GM23248 (cell line): ENCODE measurements at places on chromosomes 4 and X.

DNA sequence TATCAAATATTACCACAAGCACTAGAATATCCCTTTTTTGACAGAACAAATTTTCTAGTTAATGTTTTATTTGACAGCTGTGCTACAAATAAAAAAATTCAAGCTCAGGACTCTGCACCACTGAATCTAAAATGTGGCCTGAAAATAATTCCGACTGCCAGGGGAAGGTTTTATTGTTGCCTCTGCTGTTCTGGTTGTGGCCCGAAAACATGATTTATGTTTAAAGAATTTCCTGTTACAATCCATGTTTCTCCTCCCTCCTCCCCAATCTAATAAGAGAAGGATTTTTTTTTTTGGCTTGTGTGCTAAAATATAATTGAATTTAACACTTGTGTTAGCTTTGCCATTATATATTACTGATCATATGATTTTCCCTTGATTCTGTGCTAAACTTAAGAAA, 227.8 kb downstream of the DCLK2 start:
- H3K27ac ChIP-seq = 0 out of 2 replicates have a peak overlapping the region, but pooled peaks have one; percentile 6
- peak; percentile 67 for DNase-seq
- no peaks in the 10 kb centered on the region for H3K27me3 ChIP-seq
- H3K4me3 ChIP-seq = peak overlapping the region; percentile 27; the same call in 1 of the 2 replicates
- peaks cover 66% of the 10 kb centered on the region for H3K4me1 ChIP-seq
- H3K36me3 ChIP-seq = no peaks in the 10 kb centered on the region

DNA sequence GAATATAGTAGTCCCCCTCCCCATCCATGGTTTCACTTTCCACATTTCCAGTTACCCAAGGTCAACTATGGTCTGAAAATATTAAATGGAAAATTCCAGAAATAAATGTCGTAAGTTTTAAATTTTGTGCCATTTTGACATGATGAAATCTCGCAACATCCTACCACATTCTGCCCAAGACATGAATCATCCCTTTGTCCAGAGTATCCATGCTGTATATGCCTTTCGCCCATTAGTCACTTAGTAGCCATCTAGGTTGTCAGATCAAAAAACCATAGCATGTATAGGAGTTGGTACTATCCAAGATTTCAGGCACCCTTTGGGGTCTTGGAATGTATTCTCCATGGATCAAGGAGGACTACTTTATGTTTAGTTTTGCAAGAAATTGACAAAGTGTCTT, 8.3 kb downstream of the PRRG1 start:
- no peak overlapping the region for H3K27ac ChIP-seq
- H3K27me3 ChIP-seq = no peaks in the 10 kb centered on the region
- no peaks in the 10 kb centered on the region for H3K4me1 ChIP-seq
- no peaks in the 10 kb centered on the region for H3K36me3 ChIP-seq
- no peak overlapping the region for H3K4me3 ChIP-seq

- peaks cover 8% of the 10 kb centered on the region; the same call in 1 of the 2 replicates for H3K4me1 ChIP-seq
- no peaks in the 10 kb centered on the region for H3K36me3 ChIP-seq
- H3K27me3 ChIP-seq = no peaks in the 10 kb centered on the region
- peak overlapping the region; percentile 69 for H3K27ac ChIP-seq
Measured at GRCh38 chrX:103549916-103550315, 30.6 kb upstream of the RAB40A start.

GRCh38 chrX:57929373-57929772, 19.1 kb upstream of the ZXDA start:
- H3K4me3 ChIP-seq = no peak overlapping the region
- H3K27ac ChIP-seq = no peak overlapping the region
- no peaks in the 10 kb centered on the region for H3K4me1 ChIP-seq
- peak; percentile 45 for DNase-seq
- no peaks in the 10 kb centered on the region for H3K36me3 ChIP-seq

DNA sequence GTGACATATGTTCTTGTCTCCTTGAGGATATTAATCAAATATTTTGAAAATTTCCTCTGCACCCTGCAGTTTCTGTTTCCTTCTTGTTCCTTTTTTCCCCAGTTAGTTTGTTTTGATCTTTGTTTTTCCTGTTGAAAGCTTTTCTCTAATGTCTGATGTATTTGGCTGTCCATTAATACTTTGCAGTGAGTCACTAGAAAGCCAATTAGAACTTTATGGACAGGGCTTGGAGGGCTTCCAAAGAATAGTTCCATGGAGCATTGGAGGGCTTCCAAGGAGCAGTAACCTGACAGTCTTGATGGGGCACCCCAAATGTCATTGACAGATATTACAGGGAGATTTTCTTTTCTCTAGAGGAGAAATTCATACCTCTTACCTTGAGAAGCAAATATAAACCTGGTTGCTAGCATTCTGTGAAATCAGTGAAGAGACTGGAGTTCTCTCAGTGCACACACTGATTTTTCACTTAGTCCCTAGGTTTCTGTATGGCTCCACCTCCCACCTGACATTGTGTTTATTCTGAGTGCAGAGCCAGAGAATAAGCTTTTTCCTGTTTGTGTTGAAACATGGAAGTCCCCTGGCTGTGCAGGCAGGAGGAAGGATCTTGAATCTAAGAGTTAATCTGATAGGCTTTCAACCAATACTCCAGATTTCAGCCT, 26.5 kb downstream of the SPARCL1 start:
- H3K27ac ChIP-seq = no peak overlapping the region
- peak; percentile 18 for DNase-seq
- no peaks in the 10 kb centered on the region for H3K27me3 ChIP-seq
- H3K4me3 ChIP-seq = no peak overlapping the region

DNA sequence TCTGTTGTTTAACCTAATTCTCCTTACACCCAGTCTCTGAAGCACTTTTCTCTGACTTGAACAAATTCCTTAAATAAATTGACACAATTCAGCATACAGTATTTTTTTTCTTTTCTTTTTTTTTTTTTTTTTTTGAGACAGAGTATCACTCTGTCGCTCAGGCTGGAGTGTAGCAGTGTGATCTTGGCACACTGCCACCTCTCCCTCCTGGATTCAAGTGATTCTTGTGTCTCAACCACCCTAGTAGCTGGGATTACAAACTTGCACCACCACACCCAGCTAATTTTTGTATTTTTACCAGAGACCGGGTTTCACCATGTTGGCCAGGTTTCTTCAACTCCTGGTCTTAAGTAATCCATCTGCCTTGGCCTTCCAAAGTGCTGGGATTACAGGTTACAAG, 1498.1 kb upstream of the PCDH10 start:
- no peak overlapping the region for H3K4me3 ChIP-seq
- no peaks in the 10 kb centered on the region for H3K4me1 ChIP-seq
- DNase-seq = no peak
- no peaks in the 10 kb centered on the region for H3K27me3 ChIP-seq
- H3K36me3 ChIP-seq = no peaks in the 10 kb centered on the region

DNA sequence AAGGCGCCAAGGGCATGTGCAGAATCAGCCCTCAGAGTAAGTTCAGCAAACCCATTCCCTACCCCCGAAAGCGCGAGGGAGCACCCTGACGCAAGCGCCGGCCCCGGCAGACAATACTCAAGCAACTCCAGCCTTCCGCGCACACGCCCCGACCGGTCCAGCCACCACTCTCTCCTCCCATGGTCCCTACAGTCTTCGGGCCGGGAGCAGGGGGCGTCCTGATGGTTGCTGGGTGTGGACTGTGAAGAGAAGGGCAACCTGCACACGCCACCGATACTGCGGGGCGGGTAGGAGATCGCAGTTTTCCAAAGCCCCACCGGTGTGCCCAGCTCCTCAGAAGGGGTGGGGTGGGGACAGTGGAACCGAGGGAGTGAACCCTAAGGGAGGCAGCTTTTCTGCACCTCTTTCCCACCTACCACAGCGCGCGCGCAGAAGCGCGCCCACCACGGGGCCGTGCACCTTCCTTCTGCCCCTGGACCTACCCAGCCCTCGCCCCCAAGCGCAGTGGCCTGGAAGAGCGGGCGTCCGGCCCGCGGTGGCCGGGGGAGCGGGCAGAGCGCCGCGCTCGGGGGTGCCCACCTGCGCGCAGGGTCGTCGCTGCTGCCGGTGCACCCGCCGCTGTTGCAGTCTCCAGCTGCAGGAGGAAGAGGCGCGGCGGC, 650.2 kb upstream of the DIPK2B start:
- peaks cover 16% of the 10 kb centered on the region for H3K4me1 ChIP-seq
- peaks cover 4% of the 10 kb centered on the region; the same call in 1 of the 2 replicates for H3K36me3 ChIP-seq
- H3K27me3 ChIP-seq = no peaks in the 10 kb centered on the region
- H3K4me3 ChIP-seq = peak overlapping the region; percentile 94
- peak; percentile 60 for DNase-seq
- no peak overlapping the region for H3K27ac ChIP-seq

DNA sequence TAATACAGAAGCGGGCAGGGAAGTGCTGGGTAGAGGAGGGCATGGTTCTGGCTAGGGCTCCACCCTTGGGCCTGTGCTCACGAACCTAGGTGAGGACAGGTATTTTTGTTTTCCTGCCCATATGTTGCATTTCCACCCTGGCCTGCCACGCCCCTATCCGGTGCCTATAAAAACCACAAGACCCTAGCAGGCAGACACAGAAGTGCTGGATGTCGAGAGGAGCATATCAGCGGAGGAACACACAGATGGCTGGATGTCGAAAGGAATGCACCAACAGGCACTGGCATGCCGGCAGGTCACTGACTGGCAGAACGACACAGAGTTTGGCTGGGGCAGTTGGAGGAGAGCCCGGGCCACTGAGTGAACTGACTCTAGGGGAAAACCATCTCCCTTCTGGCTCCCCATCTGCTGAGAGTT, 316.6 kb upstream of the BOD1L1 start:
- H3K27ac ChIP-seq = no peak overlapping the region
- H3K36me3 ChIP-seq = no peaks in the 10 kb centered on the region
- no peaks in the 10 kb centered on the region for H3K27me3 ChIP-seq
- no peak for DNase-seq

- no peaks in the 10 kb centered on the region for H3K36me3 ChIP-seq
- no peak overlapping the region for H3K27ac ChIP-seq
- H3K4me3 ChIP-seq = no peak overlapping the region
- no peaks in the 10 kb centered on the region for H3K4me1 ChIP-seq
- no peaks in the 10 kb centered on the region for H3K27me3 ChIP-seq
Measured at GRCh38 chrX:727738-728621, 97.4 kb downstream of the SHOX start.

- no peaks in the 10 kb centered on the region for H3K4me1 ChIP-seq
- no peak overlapping the region for H3K27ac ChIP-seq
- DNase-seq = no peak
- no peaks in the 10 kb centered on the region for H3K36me3 ChIP-seq
- H3K4me3 ChIP-seq = no peak overlapping the region
Measured at GRCh38 chr4:75030028-75030427, 97.1 kb downstream of the PARM1 start.

DNA sequence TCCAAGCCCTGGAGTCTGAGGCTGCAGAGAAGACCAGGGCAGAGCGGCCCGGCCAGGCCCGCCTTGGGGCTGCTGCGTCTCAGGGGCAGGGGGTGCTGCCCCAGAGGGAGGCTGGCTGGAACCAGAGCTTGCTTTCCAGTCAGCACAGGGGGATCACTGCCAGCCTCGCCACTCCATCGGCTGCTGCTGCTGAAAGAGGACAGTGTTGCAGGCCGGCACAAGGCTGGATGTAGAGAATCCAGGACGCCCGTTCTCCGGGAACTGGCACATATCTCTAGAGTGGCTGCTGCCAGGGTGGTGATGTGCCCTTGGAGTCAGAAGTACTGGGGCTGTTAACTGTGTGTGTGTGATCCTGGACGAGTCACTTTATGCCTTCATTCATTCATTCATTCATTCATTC, 31.9 kb upstream of the SORCS2 start:
- no peak overlapping the region for H3K4me3 ChIP-seq
- H3K36me3 ChIP-seq = no peaks in the 10 kb centered on the region
- no peak overlapping the region for H3K27ac ChIP-seq
- 0 out of 2 replicates have a peak, but pooled peaks cover 3% of the 10 kb centered on the region for H3K4me1 ChIP-seq
- DNase-seq = no peak

- H3K36me3 ChIP-seq = no peaks in the 10 kb centered on the region
- DNase-seq = peak; percentile 14
- H3K27me3 ChIP-seq = no peaks in the 10 kb centered on the region
Measured at GRCh38 chr4:101172369-101172768, 175.0 kb downstream of the PPP3CA start.

- no peaks in the 10 kb centered on the region for H3K36me3 ChIP-seq
- H3K4me1 ChIP-seq = no peaks in the 10 kb centered on the region
- H3K27ac ChIP-seq = no peak overlapping the region
- no peak overlapping the region for H3K4me3 ChIP-seq
Measured at GRCh38 chr4:52164116-52164515, 113.0 kb downstream of the SPATA18 start.

- no peak overlapping the region for H3K27ac ChIP-seq
- no peak for DNase-seq
- no peaks in the 10 kb centered on the region for H3K36me3 ChIP-seq
Measured at GRCh38 chr4:187663076-187663475, 332.5 kb upstream of the ZFP42 start.

DNA sequence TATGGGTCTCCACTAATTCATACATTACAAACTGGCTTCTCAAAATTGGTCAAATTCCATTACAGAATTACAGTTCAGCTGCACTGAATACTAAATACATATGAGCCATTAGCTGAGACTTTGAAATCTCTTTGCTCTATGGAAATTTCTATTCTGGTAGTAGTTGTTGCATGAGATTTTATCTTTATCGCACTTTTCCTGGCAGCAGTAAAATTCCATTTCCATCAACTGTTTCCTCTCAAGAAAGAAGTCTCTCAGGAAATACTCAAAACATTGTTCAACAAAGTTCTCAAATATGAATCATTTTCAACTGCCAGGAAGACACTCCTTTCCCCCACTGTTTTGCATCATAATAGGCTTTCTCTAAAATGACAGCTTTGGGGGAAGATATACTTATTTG, 51.3 kb downstream of the ATP11C start:
- H3K4me1 ChIP-seq = peaks cover 35% of the 10 kb centered on the region
- H3K4me3 ChIP-seq = peak overlapping the region; percentile 47
- H3K27me3 ChIP-seq = no peaks in the 10 kb centered on the region
- H3K27ac ChIP-seq = peak overlapping the region; percentile 95
- peak; percentile 68 for DNase-seq
- H3K36me3 ChIP-seq = no peaks in the 10 kb centered on the region

- H3K27ac ChIP-seq = no peak overlapping the region
- H3K4me3 ChIP-seq = no peak overlapping the region
- H3K36me3 ChIP-seq = peaks cover 6% of the 10 kb centered on the region; the same call in 1 of the 2 replicates
- no peaks in the 10 kb centered on the region for H3K27me3 ChIP-seq
- no peaks in the 10 kb centered on the region for H3K4me1 ChIP-seq
Measured at GRCh38 chr4:123256901-123257300, 139.7 kb upstream of the SPRY1 start.

DNA sequence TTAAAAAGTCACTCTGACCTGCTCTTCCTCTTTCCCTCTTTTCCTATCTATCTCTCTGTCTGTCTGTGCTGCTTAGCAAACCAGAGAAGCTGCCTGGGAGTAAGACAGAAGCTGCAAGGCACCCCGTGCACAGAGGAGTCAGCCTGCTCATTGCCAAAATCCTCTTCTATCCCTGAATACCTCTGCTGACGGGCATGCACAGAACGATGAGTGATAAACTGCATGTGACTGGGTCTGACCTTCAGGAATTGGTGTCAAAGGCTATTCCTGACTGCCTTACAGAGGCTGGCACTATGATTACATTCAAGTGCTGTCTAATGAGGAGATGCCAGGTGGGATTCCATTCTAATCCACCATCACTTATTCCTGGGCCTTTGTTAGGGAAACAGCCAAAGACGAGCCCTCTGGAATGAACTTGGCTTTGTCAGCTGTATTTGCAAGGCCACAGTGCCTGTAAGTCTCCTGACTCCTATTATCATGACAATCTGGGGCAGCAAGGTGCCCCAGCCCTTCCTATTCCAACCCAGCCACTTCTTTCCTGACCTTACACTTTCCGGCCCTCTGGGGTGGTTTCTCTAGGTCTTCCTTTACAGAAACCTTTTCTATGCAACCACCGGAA, 45.4 kb upstream of the CTAG2 start:
- no peaks in the 10 kb centered on the region for H3K36me3 ChIP-seq
- DNase-seq = no peak
- peaks cover 13% of the 10 kb centered on the region for H3K4me1 ChIP-seq
- no peak overlapping the region for H3K4me3 ChIP-seq
- H3K27me3 ChIP-seq = no peaks in the 10 kb centered on the region

GRCh38 chrX:20529301-20529700, 262.6 kb upstream of the RPS6KA3 start:
- H3K4me1 ChIP-seq = peaks cover 19% of the 10 kb centered on the region
- no peak overlapping the region for H3K4me3 ChIP-seq
- no peaks in the 10 kb centered on the region for H3K36me3 ChIP-seq
- DNase-seq = no peak
